HuH-7 (cell line): ENCODE measurements at places on chromosomes 1 and 21.

DNA sequence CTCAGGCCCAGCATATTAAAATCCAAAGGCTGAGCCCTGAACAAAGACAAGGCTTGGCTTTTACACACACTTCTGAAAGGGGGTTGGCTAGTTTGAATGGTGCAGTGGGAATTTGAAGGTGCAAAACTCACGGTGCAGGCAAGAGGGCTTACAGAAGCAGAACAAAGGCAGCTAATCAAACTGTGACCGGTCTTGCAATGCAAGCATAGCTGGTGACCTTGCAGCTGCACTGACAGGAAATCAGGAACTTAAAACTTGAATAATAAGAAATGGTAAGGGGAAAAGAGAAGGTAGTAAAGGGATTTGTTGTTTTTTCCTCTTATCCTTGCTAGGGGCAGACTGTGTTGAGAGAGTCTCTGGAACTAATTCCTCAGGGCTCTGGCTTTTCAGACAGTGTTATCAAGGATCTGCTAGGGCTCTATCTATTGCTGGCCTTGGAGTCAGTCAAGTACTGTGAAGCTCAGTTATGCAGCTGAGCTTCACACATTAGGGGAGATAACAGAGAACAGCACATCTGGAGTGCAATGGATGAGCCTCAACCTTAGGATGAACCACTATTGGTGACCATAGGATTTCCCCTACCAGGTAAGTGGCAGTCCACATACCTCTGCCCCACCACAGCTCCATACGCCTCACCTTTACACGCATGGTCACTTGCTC is 97.6 kb downstream of the PPIAL4G start:
- DNase-seq = no peak

- DNase-seq = no peak
These were observed 6.3 kb downstream of the RAB25 start for GRCh38 chr1:156067262-156067661.

- no peak for DNase-seq
These were observed 884.8 kb upstream of the B3GALT2 start for GRCh38 chr1:194071205-194071604.

DNA sequence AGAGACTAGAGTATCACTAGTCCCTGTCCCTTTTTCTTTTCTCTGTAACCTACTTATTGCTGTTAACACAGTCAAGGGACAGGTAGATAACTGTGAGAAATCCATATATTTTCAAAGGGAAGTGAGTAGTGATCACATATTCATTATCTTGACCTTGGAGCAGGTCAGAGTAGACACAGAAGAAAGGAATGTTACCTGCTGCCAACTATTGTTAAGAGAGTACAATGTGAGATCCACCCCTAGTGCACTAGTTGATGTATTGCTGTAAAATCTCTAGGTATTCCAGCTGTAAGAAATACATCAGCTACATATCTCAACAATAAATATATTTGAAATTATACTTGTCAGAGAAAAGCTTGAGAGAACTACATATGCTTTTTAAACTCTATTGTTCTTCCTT is 68.7 kb upstream of the ADGRL2 start:
- DNase-seq = no peak

GRCh38 chr1:168636200-168636599 is 59.8 kb downstream of the XCL1 start:
- DNase-seq = no peak

- no peak for DNase-seq
These were observed 67.9 kb upstream of the IL12RB2 start for GRCh38 chr1:67239738-67240137.

GRCh38 chr1:8938232-8938999 is 7.3 kb upstream of the CA6 start:
- no peak for DNase-seq

- no peak for DNase-seq
These were observed 83.8 kb upstream of the JAK1 start for GRCh38 chr1:65049941-65050713.

DNA sequence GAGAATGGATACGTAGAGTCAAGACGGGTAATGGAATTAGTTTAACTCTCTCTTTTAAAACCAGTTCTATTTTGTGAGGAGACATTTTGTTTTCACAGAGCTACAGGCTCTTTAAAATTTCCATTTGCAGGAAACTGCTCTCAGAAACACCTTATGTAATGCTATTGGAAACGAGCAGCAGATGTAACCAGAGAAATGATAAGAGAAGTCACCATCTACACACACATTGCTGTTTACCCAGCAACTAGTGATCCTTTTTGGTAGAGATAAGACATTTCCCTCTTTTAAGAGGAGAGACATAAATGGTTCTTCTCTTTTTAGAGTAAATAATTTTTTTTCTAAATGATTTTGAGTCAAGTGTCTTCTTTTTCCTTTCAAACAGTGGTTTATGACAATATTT is 80.6 kb downstream of the KCTD3 start:
- no peak for DNase-seq
